Glomerular endothelial cell (primary cell): ENCODE measurements at places on chromosomes 16 and 17. TPM values are rescaled to one million over a fixed set of nuclear protein-coding genes. Genes with fewer than 3 reads are reported as not detected.

Gene TK1
- total RNA-seq = 23.3 and 51.8 TPM in 2 replicates

Gene TANGO6
- total RNA-seq = 6.3 and 8.9 TPM in 2 replicates

Gene DNAI2
- total RNA-seq = not detected in 2 replicates

Gene NR1D1
- total RNA-seq = 1.8 and 5.1 TPM in 2 replicates

Gene SMIM36
- not detected in 2 replicates for total RNA-seq

Gene KRT9
- total RNA-seq = not detected in 2 replicates

Gene FBXO31
- 33.5 and 34.9 TPM in 2 replicates for total RNA-seq
